ENCODE measurements at places on chromosomes 5 and 9. TPM values are rescaled to one million over a fixed set of nuclear protein-coding genes. Genes with fewer than 3 reads are reported as not detected.

Gene ELL2
- 9.6 TPM for total RNA-seq

Gene CDK9
- 22.1 TPM for total RNA-seq

Gene PCA3
- total RNA-seq = 0.13 TPM

Gene MARCHF3
- total RNA-seq = 4.4 TPM

Gene CTNND2
- total RNA-seq = 1.2 TPM

Gene TAF1L
- total RNA-seq = not detected

All from SK-MEL-5 (cell line).